ENCODE measurements at places on chromosomes 7 and 10. TPM values are rescaled to one million over a fixed set of nuclear protein-coding genes. Genes with fewer than 3 reads are reported as not detected.

Gene TEX47
- total RNA-seq, result not detected

Gene GIMAP5
- total RNA-seq, result 29.4 TPM

Gene HOXA9
- total RNA-seq, result 1.6 TPM

Gene GRM3
- not detected for total RNA-seq

Gene GALNT17
- total RNA-seq, result 22.4 TPM

Gene GHRHR
- 1.3 TPM for total RNA-seq
